AG04449 (cell line): ENCODE measurements at places on chromosomes 6 and 20.
A peak's percentile ranks its signal among the peaks of the same experiment; 100 is the strongest.

DNA sequence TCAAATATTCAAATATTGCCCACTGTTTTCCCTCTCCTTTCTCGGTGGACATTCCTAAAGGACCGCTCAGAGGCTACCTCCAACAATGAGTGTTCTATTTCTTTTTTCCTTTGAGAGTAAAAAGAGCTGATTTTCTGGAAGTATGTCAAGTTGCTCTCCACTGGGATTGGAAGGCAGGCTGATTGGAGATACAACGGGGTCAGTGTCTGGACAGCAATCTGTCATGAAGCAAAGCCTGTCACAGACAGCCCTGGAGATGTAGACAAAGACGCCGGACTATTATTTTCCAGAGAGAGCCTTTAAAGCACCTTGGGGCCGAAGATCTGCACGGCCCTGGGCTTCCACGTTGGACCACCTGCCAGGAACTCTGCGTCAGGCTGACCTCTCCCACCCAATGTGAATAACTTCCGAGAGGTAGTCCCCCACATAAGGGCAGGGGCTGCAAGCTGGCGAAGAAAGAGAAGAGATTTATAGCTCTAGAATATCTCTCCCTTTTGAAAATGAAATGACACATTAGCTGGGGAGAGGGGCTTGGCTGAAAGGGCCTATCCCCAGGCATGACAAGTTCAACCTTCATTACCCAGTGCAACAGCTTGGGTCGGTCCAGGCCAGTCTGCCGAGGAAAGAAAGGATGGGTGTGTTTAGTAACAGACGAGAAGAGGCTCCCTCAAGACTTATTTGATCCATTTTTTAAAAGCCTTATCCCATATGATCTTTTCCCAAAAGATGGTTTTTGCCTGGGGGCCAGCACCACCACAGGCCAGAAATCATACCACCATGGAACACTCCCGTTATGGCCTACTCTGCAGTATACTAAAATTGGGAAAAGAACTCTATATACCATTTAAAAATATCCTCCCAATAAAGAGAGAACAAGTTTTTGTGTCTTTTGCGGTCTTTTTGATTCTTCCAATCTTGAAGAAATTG is 131.1 kb downstream of the OLIG3 start:
- DNase-seq, result no peak

DNA sequence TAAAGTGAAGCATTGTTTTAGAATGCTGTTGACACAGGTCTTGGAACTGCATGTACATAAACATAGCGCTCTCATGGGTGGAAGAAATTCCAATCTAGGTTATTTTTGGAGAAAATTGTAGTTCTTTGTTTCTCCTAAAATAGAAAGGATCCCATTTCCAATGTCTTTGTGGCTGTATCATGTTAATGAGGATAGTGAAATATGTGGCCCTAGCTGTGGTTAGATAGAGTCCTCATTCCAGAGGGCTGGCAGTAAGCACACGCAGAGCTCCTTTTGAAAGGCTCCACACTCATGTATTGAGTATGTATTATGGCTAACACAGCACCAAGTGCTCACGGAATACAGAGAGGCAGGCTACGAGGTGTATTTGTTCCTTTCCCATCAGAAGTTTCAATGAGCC is 60.9 kb downstream of the SNRNP48 start:
- no peak for DNase-seq

GRCh38 chr6:158713469-158713868 is 63.6 kb downstream of the SYTL3 start:
- no peak for DNase-seq

- DNase-seq, result no peak
These were observed 794.2 kb downstream of the TFAP2A start for GRCh38 chr6:9620687-9621086.

DNA sequence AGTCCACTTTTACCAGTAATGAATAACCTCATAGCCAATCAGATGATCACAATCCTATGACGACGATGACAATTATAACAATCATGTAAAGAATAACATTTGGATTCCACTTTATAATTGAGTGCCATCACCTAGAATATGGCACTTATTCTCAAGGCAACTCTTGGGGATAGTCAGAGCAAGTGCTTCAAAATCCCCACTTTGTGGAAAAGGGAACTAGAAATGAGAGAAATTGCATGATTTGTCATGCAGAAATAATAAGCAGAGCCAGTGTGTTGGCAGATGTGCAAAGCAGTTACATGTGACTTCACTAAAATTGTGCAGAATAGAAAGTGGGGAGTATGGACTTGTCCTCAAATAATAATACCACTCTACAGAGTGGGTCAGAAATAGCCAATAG is 41.3 kb downstream of the FRK start:
- no peak for DNase-seq

GRCh38 chr6:38703949-38704590 is 1.1 kb upstream of the GLO1 start:
- no peak for DNase-seq

DNA sequence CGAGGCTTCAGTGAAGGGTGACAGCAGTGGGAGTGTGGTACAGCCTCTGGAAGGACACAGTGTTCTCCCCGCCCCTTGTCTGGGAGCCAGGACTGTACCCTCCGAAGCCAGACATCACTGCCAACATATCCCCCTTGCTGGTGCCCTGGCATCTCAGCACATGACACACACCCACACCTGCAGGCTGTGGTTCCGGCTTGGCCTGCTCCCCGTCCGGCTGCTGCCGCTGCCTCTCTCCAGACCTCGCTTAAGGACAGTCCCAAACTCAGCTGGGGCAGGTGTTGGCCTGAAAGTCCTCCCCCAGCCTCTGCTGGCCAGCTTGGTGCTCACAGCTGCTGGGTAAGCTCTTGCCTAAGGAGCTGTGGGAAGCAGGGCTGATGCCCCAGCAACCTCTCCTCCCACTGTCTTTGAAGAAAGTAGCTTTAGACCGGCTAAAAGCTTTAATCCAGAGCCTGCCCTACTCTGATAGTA is 7.0 kb downstream of the EMILIN3 start:
- DNase-seq, result no peak

DNA sequence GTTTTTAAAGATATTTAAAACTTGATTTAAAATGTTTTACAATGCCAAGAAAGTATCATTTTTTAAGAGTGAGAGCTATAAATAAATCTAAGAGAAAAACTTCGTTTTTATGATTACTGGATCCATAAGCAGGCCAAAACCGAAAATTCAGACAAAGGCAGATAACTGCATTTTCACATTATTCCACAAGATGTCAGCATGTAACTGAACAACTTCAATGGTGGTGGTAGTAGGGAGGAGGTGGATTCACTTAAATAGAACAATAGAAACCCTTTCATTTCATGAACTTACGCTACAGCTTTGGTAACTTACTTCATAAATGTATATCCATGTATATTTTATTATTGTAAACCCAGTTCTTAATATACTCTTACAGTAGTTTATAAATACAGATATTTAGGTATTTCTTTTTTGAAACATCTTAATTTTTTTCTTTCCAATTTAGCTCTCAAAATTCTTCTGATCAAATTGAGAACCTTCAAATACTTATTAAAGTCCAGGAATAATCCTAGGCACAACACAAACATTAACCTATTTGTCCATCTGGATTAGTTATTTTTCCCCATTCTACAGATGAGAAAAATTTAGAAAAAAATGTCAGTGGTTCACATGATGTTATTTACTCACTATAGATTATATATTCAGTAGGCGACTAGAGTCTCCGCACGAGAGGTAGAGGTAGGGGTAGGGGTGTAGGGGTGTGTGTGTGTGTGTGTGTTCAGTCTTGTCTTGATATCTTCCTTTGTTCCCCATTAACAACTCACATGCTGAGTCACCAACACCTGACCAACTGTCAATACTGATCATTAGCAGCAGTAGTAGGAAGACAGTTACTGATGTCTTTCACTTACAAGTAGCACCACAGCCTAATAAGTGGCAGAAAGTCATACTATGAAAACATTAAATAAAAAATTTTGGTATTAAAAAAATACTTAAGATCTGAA is 111.5 kb downstream of the ARHGAP18 start:
- peak; percentile 16 for DNase-seq

DNA sequence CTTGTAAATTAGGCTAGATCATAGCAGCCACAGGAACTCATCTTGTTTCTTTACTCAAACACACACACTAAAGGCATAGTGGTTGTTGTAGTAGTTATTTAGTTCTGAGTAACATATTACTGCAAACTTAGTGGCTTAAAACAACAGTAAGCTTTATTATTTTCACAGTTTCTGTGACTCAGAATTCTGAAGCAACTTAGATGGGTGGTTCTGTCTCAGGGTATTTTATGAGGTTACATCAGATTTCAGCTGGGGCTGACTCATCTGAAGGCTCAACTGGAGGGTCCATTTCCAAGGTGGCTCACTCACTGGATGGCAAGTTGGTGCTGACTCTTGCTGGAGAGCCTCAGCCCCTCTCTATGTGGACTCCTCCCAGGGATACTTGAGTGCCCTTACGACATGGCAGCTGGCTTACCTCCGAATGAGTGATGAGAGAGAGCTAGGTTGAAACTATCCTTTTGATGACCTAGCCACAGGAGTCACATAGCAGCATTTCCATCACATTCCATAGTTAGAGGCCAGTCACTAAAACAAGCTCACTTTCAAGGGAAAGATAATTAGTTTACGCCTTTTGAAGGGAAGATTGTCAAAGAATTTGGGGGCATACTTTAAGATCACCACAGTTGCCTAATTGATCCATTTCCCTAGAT is 136.5 kb upstream of the PRND start:
- no peak for DNase-seq

- DNase-seq, result no peak
These were observed 134.0 kb downstream of the SAMD5 start for GRCh38 chr6:147642458-147642857.

DNA sequence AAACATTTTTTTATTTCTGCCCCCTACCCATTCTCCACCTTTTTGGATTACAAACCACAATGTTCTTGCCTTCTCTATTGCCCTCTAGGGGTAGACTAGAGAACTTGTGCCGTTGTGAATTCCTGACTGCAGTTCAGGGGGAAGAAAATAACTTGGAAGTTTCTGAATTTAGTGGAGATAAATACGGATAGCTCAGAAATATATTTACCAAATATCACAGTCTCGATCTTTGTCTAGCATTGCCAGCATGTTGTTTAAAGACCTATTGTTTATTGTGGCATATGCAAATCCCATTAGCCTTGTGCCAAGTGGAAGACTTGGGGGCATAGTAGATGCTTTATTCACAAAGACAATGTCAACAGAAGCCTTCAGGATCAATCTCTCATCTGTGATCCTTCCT is 154.1 kb upstream of the MMS22L start:
- no peak for DNase-seq

GRCh38 chr20:13174402-13174801 is 46.7 kb upstream of the ISM1 start:
- no peak for DNase-seq

- no peak for DNase-seq
These were observed 68.0 kb upstream of the TBC1D7 start for GRCh38 chr6:13396241-13396792.

GRCh38 chr20:50528804-50529351 is 18.7 kb downstream of the PTPN1 start:
- DNase-seq, result no peak

GRCh38 chr20:5606350-5606749 is 143.9 kb upstream of the SHLD1 start:
- no peak for DNase-seq

GRCh38 chr6:139079018-139079417 is 50.5 kb downstream of the ABRACL start:
- no peak for DNase-seq
